NCI-H524 (cell line): ENCODE measurements at places on chromosomes 1 and 21.
A peak's percentile ranks its signal among the peaks of the same experiment; 100 is the strongest.

- no peak for DNase-seq
Observed at GRCh38 chr21:37917612-37918011, 1.4 kb upstream of the KCNJ6 start.

- no peak for DNase-seq
Observed at GRCh38 chr1:66747501-66747900, 4.8 kb upstream of the DYNLT5 start.

DNA sequence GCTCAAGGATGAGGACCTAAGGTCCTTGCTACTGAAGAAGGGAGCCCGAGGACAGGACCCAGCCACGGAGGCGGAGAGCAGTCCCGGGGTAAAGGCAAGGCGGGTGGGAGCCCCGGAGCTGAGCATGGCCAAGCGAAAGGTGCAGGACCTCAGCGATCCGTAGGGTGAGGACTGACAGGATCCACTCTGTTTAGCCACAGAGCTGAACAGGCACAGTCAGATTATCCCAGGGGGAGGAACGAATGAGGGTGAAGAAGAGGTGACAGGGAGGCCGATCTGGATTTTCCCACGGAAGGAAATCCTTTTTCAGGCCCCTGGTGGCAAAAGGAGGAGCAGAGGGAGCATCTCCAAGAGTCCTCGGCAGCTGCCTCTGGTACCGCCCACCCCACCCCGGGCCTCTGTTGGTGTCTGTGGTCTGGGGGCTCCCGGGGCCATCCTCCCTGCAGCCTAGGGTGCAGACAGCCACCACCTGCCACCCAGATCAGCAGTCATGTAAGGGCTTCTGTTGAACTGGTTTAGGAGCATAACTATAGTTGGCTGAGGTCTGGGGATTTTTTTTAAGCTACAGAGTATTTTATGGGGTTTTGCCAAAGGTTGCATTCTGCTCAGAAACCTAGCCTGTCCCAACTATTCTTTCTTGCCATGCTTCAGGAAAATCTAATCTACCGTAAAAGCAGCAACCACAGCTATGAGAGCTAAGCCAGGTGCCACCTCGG, 32.3 kb upstream of the LBR start:
- DNase-seq, result peak; percentile 18

- DNase-seq, result no peak
Observed at GRCh38 chr1:11383553-11384169, 95.3 kb upstream of the DISP3 start.

DNA sequence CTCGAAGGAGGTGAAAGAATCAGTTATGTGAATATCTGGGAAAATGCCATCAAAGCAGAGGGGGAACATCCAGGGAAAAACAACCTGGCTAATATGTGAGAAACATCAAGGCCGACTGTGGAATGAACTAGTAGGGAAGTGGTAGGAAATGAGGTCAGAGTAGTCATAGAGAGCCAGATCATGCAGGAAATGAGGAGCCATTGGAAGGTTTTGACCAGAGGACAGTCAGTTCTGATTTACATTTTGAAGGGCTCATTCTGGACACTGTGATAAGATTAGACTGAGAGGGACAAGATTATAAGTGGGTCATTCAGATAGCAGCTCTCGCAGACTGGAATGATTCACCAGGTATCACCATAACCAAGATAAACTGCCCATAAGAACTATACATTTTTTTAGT, 63.7 kb downstream of the SYT14 start:
- DNase-seq, result no peak

- no peak for DNase-seq
Observed at GRCh38 chr1:72178266-72178665, 104.1 kb downstream of the NEGR1 start.

DNA sequence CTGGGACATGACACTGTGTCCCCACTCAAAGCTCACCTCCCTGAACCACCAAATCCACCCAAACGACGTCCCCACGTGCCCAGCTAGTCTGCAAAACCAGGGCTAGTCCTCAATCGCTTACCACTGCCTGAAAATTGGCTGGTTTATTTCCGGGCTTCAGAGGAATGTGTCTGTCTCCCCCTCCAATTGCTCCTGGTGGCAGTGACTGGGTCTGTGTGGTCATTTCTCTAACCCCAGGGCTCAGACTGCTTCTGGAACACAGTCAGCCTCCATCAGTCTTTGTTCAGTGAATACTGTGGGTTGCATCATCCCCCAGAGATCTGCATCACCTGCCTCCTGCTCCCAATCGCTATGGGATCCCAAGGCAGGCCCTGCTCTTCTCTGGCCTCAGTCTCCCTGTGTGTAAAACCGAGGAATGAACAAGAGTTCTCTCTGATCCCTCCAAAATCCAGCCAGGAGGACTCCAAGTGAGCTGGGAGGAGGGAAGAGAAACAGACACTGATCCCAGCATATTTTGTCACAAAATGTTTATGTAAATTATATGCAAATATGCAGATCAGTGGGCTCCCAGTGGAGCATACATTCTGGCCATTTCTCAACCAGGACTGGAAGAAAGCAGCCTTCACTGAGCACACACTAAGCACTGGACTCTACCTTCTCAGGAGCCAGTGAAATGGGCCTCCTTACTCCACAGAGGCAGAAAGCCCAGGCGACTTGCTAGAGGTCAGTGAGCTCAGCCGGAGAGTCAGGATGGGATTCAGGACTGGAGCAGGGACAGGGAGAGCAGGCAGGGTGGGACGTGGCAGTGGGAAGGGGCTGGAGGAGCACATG, 20.9 kb downstream of the SDC3 start:
- no peak for DNase-seq

DNA sequence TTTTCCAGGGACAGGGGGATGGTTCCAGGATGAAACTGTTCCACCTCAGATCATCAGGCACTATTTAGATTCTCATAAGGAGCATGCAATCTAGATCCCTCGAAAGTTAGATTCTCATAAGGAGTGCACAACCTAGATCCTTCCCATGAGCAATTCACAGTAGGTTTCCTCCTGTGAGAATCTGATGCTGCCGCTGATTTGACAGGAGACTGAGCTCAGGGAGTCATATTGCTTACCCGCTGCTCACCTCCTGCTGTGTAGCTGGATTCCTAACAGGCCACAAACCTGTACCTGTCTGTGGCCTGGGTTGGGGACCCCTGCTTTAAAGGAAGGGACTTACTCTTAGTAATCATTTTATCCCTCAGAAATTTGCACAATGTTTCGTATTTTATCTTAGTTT, 9.3 kb downstream of the CTH start:
- DNase-seq, result no peak

GRCh38 chr1:119285482-119285881, 83.1 kb upstream of the HAO2 start:
- peak; percentile 31 for DNase-seq

DNA sequence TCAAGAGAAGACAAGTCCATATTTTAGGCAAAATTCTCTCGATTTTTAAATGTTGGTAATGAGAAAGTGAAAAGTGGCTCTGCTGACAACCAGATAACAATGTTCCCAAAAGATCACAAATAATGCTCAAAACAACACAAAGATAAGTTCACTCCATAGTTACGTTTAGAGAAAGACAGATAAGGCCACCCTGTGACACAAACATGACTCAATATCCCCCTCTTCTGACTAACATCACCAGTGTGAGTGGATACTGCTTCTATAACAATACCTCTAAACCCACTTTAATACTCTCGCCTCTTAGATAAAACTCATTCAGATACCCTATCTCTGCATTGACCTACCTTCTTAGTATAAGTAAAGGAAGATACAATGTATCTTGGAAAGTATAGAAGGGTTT, 51.2 kb upstream of the RGS7 start:
- peak; percentile 35 for DNase-seq

DNA sequence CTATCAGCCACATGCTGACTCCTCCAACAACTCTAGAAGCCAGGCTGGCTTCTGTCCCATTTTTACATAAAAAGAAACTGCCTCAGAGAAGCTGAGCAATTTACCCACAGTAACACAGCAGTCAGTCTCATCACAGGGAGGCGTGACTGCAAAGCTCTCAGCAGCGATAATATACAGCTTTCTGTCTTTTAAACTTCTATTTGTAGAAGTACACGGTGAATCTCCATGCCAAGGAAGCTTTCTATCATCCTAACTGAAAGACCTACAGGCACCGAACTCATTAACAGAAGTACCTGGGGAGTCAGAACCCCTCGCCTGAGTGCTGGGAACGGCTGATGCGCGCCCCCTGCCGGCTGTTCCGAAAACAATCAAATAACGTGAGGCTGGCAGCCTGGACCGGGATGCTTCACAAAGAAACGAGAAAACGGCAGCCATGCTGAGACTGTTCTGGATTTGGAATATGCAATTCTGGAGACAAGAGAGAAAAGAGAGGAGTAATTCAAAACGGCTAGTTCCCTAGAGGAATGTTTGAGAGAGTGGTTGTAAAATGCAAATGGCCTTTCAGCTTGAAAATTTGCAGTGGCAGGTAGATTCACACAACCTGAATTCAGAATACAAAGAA, 43.5 kb upstream of the RAB4A start:
- DNase-seq, result peak; percentile 62

DNA sequence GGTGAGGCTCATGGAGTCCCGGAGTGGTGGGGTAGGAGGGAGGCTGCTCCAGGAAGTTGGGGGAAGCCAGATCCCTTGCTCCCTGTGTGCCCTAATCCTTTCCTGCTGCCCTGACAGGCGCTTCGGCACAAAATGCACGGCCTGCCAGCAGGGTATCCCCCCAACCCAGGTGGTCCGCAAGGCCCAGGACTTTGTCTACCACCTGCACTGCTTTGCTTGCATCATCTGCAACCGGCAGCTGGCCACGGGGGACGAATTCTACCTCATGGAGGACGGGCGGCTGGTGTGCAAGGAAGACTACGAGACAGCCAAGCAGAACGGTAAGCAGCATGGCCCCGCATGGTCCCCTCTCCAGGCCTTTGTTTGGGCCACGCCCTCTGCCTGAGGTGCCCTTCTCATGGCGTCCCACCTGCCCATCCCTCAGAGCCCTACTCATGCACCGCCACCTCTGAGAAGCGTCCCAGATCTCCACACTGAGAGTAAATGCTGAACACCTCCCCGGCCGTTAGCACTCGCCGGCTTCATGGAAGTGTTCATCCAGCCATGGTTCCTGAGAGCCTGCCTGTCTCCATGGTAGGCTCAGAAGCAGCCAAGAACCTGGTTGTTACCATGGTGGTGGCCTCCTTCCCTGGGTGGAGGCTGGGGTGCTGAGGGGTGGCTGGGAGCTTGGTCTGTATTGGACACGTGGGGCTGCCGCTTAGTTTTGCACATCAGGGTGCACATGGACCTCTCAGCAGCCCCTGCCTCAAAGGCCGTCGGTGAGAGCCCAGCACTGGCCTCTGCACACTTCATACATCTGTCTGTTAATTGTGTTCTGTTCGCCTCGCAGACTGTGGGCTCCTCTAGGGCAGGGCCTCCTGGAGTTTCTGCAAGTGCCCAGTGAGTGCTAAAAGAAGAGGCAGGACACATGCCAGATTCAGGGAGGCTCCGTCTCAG, 36.5 kb downstream of the LHX4 start:
- DNase-seq, result no peak

DNA sequence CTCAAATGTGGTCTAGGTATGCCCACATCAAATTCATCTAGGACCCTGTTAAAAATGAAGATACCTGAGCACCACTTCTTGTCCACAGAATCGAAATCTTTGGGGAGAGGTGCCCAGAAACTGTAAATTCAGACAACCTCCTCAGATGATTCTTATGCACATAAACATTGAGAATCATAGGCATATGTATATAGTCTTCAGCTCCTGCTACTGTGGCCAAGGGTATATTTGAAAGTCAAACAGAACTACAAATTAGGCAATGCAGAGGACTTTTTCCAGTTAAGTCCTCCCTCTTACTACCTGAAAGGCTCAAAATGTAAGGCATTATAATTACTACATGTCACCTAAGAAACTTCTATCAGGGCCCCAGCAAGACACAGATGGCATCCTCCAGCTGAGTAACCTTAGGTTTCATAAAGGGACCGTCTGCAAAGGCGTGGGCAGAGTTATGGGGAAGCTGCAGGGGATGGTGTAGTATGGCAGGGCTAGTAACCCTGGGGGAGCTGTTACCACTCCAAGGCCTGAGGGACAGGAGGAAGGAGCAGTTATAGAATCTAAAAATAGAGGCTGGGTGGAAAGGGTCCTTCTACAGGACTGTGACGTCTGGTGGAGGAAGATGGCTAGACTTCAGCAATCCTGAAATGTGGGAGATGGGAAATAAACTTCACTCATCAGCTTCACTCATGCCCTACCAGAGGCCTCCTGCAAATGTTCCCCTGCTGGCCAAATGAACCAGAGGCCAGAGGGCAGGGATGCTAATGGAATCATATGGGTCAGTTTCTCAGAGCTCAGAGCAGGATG, 46.3 kb downstream of the DAB1 start:
- DNase-seq, result no peak

DNA sequence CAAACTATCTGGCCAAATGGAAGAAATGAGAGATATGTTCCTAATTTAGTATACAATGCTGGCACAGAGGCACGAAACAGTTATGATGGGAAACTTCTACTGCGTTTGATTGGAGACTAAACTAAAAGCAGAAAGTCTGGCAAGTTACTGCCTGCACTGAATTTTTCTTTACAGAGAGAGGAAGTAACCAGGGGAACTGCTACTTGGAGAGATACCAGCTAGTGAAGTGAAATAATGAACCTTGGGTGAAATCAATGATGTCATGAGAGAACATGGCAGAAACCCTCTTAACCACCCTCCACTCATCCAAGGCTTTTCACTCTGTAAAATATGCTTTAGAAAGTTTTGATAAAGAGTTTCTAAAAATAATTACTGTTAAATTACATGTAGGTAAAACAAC, 29.3 kb downstream of the NIBAN1 start:
- DNase-seq, result no peak

- no peak for DNase-seq
Observed at GRCh38 chr1:150235294-150235851, 539 bp downstream of the ANP32E start.

DNA sequence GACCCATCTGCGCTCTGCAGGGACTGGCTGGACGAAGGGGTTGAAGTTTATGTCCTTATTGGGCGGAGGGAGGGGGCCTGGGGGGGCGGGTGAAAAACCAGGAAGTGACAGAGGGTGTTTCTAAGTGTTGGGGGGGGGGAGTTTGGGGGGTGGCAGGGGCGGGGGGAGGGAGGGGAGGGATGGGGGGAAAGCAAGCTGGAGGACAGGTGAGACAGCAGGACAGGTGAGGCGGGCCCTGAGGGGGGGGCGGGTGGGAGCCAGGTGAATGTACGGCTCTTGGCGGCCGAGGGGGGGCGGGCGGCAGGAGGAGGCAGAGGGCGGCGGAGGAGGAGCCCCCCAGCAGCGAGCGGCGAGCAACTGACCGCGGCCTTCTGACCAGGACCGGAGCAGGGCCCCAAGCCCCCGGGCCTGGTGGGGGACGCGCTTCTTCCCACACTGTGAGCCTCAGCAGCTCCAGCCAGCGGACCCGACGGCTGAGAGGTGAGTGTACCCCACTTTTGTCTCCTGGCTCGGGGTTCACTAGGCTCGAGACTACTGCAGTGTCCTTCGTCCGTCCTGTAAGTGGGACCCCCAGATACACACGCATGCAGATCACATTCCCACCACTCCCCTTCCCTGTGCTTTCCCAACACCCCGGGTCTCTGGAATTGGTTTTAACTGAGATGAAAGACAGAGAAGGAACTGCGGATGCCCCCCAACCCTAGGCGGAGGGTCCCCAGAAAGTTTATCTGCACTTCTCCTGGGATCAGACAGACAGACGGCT, at the start of gene ZBTB7B:
TSS of gene ZBTB7B (plus strand) at position 339 of the 763 bp plus-strand sequence. CDS start 11,859 bp downstream, outside the sequence.
- peak; percentile 40 for DNase-seq
